ENCODE measurements at places on chromosomes 4 and X.

- DNase-seq, result no peak
Observed at GRCh38 chr4:168845897-168846296, 164.2 kb downstream of the CBR4 start.

- DNase-seq, result no peak
Observed at GRCh38 chr4:25799522-25799921, 63.3 kb downstream of the SEL1L3 start.

DNA sequence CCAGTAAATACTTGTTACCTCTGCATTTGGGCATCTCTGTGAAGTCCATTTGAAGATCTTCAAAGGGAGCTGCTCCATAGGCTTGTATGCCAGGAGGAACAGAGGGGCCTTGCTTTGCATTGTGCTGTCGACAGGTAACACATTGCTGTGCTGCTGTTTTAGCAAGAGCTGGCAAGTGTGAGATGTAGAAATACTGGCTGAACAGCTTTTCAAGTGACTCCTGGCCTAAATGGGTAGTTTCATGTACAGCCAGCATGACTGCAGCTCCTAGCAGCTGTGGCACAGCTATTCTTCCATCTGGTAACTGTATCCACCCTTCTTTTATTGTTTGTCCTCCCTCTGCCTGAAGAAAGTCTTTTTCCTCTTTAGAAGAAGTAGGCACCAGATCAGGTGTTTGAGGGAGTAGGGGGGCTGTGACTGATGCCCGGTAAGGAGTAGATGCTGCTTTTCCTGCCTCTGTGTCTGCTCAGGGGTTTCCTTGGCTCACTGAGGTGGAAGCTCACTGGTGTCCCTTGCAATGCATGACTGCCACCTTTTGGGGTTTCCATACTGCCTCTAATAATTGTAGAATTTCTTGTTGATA is 965.3 kb downstream of the CCSER1 start:
- no peak for DNase-seq

GRCh38 chrX:142637206-142637605 is 388.5 kb upstream of the SPANXN4 start:
- DNase-seq, result no peak

- no peak for DNase-seq
Observed at GRCh38 chr4:168847771-168848502, 162.1 kb downstream of the CBR4 start.

GRCh38 chr4:168664242-168664891 is 167.5 kb downstream of the PALLD start:
- no peak for DNase-seq

GRCh38 chr4:125280892-125281403 is 33.8 kb upstream of the FAT4 start:
- DNase-seq, result no peak

DNA sequence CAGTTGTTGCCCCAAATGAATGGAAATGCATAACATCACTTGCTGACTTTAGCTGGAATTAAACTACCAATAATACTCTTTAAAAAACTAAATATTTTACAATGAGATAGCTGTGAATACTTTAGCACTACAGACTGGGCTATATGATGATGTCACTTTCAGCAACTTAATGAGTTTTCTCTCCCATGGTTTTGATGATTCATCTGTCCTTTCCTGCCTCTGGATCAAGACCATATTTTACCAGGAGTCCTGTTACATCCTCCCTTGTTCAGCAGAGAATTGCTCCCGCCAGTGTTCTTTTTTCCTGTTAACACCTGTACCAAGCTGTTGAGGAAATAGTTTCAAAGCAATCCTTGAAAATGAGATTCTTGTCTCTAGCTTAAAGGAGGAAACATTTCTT is 543.0 kb downstream of the SPRY1 start:
- DNase-seq, result no peak

GRCh38 chr4:154946113-154946512 is 165.0 kb downstream of the RBM46 start:
- DNase-seq, result no peak

DNA sequence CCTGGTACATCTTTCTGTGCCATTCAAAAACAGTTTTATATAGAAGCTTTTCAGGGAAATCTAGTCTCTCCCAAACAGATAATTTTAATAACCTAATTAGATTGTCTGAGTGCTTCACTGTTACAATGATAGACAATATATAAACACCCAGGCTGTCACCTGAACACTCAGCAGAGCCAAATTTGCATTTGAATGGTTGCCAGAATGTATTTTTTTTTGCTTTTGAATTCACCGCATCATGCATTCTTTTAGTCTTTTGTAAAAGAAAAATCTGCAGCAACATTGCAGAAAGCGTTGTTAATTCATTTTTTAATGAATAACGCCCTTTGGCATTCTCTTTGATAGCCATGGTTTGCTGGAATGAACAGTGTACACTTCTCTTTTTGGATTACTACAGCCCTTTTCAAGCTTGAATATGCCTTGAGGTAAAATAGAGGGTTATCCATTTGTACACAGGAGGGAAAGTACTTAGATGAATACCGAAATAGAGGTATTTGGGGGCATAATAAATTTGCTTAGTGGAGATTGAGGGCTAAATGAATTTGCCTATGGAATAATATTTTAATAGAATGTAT is 175.0 kb upstream of the EPHA5 start:
- no peak for DNase-seq

DNA sequence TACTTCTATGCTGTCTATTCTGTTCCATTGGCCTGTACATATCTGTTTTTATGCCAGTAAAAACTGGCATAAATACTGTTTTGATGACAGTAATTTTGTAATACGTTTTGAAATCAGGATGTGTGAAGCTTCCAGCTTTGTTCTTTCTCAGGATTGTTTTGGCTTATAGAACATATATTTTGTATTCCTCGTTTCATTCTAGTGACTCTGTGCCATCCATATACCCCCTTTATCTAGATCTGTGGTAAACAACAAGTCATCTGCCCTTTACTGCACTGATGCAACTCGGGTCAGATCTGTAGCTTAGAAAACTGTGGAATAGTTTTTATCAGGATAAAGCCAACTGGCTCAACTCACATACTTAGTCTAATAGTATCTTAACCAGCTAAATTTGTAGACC is 233.7 kb downstream of the PRDM5 start:
- no peak for DNase-seq

GRCh38 chr4:40327340-40327739 is 7.8 kb upstream of the CHRNA9 start:
- no peak for DNase-seq

DNA sequence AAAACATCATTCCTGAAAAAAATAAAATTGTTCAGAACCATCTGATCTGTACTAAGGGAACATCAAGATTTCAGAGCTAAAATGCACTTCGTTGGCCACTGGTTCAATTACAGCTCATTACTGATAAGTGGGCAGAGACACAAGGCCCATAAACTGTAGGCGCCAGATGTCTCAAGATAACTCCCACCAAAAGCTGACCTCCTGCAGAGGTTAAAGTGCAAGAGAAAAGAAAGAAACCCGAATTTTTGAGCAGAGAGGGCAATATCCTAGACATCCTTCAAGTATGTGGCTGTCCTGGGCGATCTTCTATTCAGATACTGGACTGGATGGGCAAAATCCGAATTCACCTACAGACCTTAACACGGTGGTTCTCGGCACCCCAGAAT is 660 bp downstream of the GEMIN8 start:
- DNase-seq, result no peak

GRCh38 chr4:114386637-114387233 is 211.9 kb upstream of the UGT8 start:
- DNase-seq, result no peak

GRCh38 chr4:121654738-121655137 is 42.0 kb downstream of the ANXA5 start:
- no peak for DNase-seq

- no peak for DNase-seq
Observed at GRCh38 chr4:54703182-54703581, 45.4 kb downstream of the KIT start.

DNA sequence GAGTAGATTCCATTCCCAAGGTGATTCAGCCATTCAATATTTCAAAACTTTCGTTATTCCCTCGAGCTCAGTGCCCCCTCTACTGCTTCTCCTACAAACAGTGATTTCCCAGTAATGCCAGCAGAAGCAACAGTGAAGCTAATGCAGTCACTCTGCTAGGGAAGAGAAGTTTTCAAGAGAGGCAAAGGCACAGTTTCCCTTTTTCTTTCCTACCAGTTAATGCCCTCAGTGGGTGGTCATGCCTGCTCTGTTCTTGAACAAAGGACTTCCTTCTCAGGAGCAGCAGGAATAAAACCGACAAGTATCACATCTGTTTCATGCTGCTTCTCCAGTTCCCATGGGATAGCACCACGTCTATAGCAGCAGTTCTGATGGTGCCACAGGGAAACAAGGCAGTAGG is 317.2 kb downstream of the TENM3 start:
- DNase-seq, result no peak

DNA sequence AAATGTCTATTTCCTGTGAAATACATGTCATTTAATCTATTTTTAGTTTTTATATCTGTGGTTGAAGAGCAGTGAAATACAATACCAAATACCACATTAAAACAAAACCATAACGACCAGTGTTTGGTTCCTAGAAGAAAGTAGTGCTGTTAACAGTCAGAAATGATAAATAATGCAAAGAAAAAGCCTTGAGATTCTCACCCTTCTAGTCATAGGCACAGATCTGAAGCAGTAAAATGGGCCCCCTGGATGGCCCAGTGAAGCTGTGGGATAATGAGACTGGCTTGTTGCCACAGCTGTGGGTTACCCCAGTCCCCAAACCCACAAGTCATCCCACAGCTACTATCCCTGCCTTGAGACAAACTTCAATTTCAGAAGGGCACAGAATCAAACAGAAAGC is 137.3 kb upstream of the RPL34 start:
- DNase-seq, result peak; percentile 27

- DNase-seq, result no peak
Observed at GRCh38 chr4:25966171-25966570, 52.2 kb downstream of the SMIM20 start.

GRCh38 chrX:49072712-49073095 is 1.1 kb downstream of the PRAF2 start:
- no peak for DNase-seq

- no peak for DNase-seq
Observed at GRCh38 chr4:185101354-185101890, 41.6 kb upstream of the SLC25A4 start.

DNA sequence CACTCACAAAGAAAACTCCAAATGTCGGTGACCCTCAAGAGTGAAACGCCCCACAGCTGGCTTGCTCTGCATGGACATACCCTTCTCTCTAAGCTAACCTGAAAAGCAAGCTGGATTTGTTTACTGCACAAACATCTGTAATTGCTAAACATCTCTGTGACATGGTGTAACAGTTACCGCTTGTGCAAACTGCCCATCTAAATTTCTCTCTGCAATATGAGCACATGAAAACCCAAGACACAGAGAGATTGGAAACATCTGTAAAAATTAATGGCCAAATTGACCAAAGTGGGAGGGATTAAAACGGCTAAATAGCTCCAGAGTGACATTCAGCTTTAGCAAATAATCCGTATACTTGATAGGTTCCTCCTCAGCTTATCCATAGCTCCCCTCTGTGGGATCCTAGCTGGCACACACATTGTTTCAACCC is 155.0 kb upstream of the MAP3K15 start:
- no peak for DNase-seq

DNA sequence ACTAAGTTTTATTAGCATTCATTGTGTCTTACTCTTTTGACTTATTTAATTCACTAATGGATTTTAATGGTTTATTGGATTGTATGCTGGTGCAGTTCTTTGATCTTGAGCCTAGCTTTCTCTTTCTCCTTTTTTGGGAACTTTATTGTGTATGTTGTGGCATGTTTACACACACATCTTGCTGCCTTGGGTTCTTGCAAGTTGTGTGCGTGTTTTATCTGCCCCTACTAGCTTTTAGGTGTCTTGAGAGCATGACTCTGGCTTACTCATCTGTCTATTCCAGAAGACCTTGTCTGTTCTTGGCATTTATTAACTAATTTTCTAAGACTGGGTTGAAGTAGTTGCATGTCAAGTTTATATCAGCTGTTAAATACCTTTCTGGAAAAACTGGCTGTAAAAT is 2.7 kb downstream of the TMEM165 start:
- no peak for DNase-seq

GRCh38 chr4:47612116-47613023 is 127.3 kb downstream of the ATP10D start:
- no peak for DNase-seq

GRCh38 chrX:105975382-105975781 is 63.1 kb downstream of the SERPINA7 start:
- no peak for DNase-seq

GRCh38 chr4:143555676-143556075 is 42.2 kb downstream of the SMARCA5 start:
- no peak for DNase-seq

DNA sequence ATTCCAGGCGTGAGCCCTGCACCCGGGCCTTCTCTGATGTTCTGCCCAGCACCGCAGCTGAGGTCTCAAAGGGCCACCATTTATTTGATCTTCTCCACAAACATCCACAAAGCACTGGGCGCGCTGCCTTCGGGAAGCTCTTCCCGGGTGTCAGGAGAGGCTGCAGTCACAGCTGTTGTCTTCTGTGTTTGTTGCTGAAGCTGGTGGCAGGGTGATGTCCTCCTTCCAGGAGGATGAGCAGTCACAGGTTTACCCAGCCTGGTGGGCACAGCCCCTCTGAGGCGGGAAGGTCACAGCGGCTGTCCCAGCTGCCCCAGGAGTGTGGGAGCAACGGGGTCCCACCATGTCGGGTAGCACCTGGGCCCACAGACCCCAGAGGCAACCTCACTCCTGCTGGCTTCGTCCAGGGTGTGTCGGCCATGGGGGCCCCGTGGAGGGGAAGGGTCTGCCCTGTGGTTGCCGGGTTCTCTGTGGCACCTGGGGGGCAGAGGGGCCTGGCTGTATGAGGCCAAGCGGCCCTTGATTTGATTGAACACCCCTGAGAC is 27.6 kb downstream of the FGFRL1 start:
- no peak for DNase-seq

All from activated naive CD4-positive, alpha-beta T cell treated with Interleukin-2 at 50 U/mL for 16 hours (primary cell).